Activated CD4-positive, CD25-positive, alpha-beta regulatory T cell (primary cell): ENCODE measurements at places on chromosomes 2 and 18.
A peak's percentile ranks its signal among the peaks of the same experiment; 100 is the strongest.

GRCh38 chr18:43705850-43706249 lies 428.6 kb upstream of the SYT4 start:
- DNase-seq = no peak

GRCh38 chr18:10787293-10787901 lies 261.6 kb downstream of the NAPG start:
- DNase-seq = peak; percentile 15

DNA sequence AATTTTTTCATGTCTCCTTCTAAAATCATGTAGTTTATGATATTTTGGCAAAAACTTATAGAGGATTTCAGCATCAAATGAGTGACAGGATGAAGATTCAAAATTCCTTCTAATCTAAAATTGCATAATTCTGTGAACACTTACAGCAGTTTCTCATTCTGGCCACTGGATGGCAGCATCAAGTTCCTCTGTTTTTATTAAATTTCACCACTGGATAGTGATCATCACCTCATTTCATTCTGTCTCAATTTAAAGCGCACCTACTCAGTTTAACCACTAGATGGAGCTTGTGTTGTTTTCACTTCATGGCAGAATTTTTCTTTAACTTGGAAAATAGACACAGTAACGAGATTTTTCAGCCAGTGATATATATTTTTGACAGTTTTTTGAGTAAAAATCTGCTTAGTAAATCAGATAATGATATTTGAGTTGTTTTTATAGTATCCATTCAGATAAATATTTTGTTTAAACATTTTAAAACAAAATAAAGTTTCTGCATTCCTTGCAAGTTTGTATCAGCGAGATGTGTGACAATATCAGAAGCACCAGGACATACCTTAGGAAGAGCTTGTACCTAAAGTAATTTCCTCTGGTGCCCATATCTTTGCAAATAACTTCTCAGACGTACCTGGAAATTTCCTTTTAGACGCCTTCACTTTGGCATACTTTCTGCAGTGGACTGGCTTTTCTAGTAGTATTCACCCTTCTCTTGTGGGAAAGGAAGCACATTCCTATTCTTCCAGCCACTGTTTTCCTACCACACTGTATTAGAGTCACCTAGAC lies 94.7 kb upstream of the ARHGAP15 start:
- DNase-seq = peak; percentile 27

DNA sequence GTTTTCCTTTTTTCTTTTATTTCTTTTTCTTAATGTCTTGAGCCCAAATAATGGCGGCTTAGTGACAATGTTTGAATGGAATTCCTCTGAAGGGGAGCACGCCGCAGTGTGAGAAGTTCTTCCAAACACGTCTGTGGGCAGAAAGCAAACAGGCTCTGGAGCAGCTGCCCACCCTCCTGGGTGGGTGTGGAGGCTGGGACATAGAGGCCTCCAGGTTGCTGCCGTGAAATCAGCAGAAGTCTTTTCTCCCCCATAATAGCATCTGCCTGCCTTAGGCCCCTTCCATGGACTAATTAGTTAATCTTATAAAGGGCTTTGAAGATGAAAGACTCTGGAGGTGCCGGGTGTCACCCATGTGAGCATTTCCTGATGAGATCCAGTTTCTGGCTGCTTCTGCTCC lies 213.9 kb downstream of the SH3RF3 start:
- DNase-seq = no peak

DNA sequence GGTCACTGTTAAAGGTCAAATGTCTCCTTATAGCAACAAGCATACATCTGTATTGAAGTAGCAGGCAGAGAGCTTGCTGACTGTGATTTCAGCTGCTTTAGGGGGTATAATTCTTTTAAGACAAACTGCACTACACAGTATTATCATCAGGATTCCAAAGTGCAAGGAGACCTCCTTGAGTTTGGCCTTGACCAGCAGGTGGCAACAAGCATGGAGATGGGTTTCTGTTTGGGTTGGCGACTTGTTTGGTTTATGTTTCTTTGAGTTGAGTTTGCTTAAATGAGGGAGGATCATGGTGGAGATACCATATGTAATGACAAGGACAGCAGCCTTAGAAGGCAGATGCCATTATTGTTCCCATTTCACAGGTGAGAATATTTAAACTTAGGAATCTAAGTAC lies 681.0 kb upstream of the ID2 start:
- no peak for DNase-seq

DNA sequence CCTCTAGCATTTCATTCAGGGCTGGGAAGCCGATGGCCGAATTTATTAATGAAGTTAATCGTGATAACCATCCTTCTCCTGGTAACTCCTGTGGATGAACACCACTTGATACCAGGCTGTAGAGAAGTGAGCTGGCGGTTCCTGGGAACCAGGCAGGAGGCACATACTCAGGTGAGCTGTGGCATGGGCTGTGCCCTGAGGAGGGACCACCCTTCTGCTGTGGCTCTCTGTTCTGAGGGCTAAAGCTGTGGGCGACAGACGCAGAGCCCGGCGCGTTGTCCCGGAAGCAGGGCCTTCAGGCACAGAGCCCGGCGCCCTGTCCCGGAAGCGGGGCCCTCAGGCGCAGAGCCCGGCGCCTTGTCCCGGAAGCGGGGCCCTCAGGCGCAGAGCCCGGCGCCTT lies 462.3 kb upstream of the SALL3 start:
- DNase-seq = no peak

DNA sequence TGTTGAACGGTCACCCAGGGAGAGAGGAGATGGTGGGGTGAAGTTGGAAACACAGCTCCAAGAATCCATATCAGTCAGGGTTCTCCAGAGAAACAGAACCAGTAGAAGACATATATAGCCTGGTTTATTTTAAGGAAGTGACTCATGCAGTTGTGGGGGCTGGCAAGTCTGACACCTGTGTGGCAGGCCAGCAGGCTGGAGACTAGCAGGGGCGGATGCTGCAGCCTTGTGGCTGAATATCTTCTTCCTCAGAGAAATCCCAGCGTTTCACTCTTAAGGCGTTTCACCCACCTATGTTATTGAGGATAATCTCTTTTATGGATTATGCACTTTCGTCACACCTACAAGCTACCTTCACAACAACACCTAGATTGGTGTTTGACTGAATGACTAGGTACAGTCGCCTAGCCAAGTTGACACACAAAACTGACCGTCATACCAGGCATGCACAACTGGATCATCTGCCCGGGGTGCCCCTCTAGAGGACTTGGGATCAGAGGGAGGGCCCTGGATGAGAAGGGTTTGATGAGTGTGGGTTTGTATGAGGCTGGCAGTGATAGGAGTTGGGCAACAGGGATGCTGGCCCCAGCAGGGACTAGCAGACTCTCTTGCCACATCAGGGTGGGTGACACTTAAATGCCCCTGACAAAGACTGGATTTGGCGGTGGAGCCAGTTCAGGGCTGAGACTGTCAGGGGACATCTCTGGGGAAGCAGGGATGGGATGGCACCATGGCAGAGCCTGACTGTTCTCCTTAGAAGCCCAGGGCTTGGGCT lies 23.4 kb downstream of the MROH2A start:
- no peak for DNase-seq

- DNase-seq = peak; percentile 13
These were observed 44.6 kb downstream of the HAUS1 start for GRCh38 chr18:46148810-46149209.

GRCh38 chr18:5444847-5445246 lies 99.0 kb downstream of the EPB41L3 start:
- no peak for DNase-seq

GRCh38 chr2:127615511-127616166 lies 30.3 kb upstream of the GPR17 start:
- DNase-seq = no peak

- no peak for DNase-seq
These were observed 497.6 kb upstream of the TCF4 start for GRCh38 chr18:56085551-56085950.

- DNase-seq = no peak
These were observed 89.6 kb upstream of the PPP1CB start for GRCh38 chr2:28662044-28662443.

DNA sequence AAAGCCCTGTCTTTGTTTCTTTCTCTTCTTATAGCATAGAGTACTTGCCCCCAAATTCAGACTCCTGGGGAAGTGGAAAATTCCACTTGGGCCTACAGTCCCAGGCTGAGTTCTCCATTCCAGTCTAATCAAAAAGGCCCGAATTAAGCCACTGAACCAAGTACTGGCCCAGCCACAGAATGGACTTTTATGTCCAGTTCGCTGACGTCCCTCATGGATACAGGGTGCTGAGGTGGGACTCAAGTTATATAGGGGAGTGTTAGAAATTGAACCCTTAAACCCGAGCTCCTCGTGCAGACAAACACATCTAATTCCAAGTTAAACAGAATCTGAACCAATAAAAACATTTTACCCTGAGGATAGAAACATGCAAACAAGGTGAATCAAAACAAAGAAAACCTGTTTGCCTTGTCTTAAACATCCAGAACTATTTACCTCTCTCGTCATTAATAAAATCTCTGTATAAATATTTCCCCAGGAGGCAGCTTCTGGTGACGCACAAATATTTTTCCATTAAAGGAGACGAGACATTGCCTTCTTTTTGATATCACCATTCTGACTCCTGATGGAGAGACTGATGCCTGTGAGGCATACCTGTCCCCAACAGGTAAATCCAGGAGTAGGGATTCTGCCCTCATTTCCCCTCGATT lies 136.8 kb upstream of the ARL4C start:
- DNase-seq = no peak

- DNase-seq = no peak
These were observed 41.1 kb upstream of the NAB1 start for GRCh38 chr2:190607657-190608357.

- no peak for DNase-seq
These were observed 263.3 kb upstream of the PKDCC start for GRCh38 chr2:41784496-41784895.

DNA sequence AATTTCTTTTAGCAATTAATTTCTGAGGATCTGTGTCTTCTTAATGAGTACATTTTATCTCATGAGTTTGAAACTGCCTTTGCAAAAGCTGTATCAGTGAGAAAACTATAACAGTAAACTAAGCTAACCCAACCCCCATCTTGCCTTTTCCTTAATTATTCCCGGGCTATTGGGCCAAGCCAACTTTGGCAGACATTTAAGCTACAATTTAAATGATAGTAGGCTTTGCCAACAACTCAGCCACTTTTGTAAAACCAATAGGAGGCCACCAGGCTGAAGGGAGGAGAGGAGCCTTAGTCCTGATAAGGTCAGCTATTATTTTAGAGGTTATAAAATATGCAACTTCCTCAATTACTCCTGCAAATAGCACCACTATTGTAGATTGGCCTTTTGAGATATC lies 218.0 kb upstream of the KCNJ3 start:
- DNase-seq = no peak

- DNase-seq = no peak
These were observed 539.4 kb upstream of the TNP1 start for GRCh38 chr2:217399291-217399690.

- DNase-seq = no peak
These were observed 48.1 kb downstream of the TSN start for GRCh38 chr2:121803503-121803902.

- no peak for DNase-seq
These were observed 1.4 kb upstream of the UCN start for GRCh38 chr2:27309651-27310050.

- no peak for DNase-seq
These were observed 175.8 kb downstream of the MYCN start for GRCh38 chr2:16115881-16116830.

GRCh38 chr2:216519154-216519762 lies 20.6 kb downstream of the RPL37A start:
- DNase-seq = no peak

GRCh38 chr2:8132879-8133278 lies 549.0 kb upstream of the ID2 start:
- no peak for DNase-seq

- DNase-seq = no peak
These were observed 25.3 kb upstream of the STARD7 start for GRCh38 chr2:96233880-96234316.

DNA sequence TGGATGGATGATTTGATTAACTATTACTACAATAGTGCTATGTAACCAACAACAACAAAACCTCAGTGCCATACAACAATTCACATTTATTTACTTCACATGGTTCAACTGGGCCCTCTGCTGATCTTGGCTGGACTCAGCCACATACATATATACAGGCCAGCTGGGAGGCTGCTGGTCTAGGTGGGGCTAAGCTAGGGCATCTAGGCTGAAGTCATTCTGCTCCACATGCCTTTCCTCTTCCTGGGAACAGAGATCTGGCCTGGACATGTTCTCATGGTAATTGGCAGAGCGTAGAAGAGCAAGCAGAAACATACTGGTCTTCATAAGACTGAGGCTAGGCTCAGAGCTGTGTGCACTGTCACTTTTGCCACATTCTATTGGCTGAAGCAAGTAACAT lies 102.8 kb upstream of the RNF152 start:
- no peak for DNase-seq

GRCh38 chr2:233565685-233566140 lies 869 bp downstream of the USP40 start:
- DNase-seq = no peak

DNA sequence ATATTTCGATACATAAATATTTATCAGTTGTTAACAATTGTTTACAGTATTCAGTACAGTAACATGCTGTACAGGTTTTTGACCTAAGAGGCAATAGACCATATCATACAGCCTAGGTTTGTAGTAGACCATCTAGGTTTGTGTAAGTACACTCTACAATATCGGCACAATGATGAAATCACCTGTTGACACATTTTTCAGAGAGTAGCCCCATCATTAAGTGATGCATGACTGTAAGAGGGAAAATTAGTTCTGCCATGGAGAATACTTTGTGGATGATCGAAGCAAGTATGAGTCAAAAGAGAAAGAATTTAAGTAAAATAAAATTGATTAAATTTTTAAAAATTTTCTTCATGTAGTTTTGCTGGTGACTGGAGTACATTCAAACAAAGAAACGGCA lies 32.6 kb downstream of the VIT start:
- no peak for DNase-seq

- no peak for DNase-seq
These were observed 74.3 kb upstream of the CYRIA start for GRCh38 chr2:16739778-16740581.

GRCh38 chr2:68336192-68336591 lies 16.4 kb upstream of the CNRIP1 start:
- DNase-seq = no peak

DNA sequence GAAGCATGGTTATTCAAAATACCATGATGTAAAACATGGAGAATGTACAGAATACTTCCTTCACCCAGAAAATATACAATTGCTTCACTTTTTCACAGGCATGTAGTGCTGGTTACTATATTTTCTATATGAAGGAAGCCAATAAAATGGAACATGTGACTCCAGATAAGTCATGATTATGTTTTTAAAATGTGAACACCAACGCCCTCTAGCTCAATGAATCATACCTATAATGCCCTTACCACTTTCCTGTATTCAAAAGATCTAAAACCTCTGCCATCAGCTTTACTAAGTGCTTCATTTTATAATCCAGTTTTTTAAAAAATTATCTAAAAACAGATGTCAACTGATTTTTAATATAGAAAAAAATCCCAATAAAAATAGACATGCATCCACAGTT lies 59.9 kb downstream of the SMAD2 start:
- no peak for DNase-seq

DNA sequence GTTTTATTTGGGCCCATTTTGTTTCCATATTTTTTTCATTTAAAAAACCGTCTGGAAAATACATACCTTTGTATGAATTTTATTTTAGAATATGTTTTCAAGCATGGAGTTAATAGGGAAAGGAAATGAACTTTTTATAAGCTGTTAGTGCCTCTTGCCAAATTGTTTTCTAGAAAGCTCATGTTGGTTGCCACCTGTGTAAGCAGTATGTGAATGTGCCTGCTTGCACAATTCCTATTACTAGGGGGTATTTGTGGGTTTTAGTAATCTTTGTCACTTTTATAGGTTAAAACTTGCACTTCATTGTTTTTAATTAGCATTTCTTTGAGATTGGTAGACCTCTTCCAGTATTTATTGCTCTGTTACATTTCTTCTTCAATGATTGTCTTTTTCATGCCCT lies 107.3 kb downstream of the TANC1 start:
- DNase-seq = no peak
